ENCODE measurements at places on chromosomes 5 and 9.

DNA sequence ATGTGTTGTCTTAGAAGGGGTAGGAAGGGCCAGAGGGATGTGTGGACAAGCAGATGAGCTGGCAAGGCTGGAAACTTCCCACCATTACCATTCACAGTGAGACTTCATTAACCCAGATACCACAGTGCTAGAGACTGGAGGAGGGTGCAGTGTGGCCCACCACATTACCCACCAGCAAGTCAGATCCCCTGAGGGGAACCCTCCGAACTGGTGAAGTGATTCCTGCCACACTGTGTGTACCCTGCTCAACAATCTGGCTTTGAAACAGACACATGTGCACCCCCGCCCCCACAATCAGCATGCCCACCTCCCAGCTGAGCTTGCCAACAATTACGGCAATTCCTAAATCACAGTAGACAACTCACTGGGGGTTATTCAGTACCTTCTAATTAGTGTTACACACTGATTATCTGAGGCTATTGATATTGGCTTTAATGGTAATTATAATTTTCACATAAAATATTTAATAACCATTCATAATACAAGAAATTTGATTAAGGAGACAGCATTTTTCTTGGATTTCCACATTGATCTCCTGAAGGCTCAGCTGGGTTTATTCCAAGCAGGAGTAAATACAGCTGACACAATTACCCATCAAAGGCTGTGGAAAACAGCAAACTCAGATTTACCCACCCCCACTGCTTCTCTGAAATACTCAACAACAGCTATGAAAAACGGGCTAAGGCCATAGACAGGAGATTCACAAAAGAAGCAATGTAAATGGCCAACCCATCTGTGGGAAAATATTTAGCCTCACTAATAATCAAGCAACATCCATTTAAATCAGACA, 169.3 kb upstream of the FSTL4 start:
- DNase-seq = no peak

GRCh38 chr5:69364414-69364813, 4.9 kb downstream of the AK6 start:
- DNase-seq = no peak

DNA sequence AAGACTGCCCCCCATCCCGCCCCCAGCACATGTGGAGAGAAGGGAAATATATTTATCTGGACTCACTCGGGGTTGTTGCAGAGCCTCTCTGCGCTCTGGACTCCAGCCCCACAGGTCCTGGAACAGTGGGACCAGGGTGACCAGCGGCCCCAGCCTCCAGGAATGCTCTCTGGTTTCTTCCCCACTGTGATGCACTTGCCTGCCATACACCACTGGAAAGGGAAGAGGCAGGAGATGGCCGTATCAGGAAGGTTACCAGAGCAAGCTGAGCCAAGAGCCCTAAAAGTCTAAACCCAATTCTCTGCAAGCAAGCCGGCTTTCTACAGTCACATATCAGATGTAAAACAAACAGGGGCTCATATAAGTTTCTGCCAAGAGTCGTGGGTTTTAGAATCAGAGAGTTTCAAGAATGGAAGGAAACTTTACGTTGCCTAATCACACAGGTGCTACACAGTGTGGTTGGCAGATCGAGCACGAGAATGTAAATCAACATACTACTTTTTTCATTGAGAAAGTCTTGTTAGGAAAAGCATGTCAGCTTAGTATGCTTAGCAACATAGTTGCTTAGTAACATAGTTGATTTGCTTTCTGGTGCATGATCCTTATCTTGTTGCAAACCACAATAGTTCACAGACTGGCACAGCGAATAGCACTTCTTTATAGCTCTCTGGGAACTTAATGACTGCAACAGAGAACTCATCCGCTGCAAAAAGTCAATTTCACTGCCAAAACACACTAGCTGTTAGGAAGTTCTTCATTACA, 201.2 kb downstream of the TARS1 start:
- DNase-seq = no peak

DNA sequence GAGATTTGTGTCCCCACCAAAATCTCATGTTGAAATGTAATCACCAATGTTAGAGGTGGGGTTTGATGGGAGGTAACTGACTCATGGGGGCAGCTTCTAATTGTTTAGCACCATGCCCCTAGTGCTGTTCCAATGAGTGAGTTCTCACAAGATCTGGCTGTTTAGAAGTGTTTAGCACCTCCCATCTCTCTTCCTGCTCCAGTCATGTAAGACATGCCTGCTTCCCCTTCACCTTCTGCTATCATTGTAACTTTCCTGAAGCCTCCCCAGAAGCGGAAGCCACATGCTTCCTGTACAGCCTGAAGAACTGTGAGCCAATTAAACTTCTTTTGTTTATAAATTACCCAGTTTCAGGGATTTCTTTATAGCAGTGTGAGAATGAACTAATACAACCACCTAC, 170.5 kb downstream of the NDUFS4 start:
- no peak for DNase-seq

DNA sequence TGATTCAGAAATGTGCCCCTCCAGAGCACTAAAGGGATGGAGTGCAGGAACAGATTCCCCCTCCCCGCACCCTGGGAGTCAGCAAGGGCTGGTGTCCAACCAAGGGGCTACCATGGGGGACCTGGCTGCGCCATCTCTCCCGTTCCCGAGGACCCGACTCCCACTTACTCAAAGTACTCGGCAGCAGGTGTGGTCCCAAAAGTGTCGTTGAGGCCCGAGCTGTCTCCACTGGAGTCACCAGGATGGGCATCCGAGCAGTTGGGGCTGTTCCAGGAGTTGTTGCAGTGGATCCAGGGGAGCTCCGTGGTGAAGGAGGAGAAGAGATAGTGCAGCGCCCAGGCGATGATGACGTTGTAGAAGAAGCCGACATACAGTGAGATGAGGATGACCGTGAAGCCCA, 12.9 kb downstream of the SLC6A3 start:
- DNase-seq = no peak

DNA sequence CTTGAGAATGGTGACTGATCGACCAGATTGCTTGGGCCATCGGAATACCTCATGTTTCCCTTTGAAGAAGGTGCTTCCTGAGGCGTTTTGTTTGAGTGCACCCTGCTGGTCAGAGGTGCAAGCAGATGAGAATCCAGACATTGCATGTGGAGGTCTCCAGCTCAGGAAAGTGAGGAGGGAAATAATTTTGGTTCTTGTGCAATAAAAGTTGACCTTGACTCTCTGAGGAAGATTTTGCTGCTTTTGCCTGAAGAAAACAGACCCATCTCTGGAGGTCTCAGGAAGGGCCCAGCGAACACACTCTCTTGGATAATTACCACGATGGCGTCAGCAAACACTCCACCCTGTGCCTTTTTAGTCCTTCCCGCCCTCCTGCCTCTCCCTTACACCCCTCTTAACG, 69.7 kb downstream of the GRAMD2B start:
- DNase-seq = no peak

GRCh38 chr9:36039696-36040095, 3.0 kb downstream of the RECK start:
- no peak for DNase-seq

DNA sequence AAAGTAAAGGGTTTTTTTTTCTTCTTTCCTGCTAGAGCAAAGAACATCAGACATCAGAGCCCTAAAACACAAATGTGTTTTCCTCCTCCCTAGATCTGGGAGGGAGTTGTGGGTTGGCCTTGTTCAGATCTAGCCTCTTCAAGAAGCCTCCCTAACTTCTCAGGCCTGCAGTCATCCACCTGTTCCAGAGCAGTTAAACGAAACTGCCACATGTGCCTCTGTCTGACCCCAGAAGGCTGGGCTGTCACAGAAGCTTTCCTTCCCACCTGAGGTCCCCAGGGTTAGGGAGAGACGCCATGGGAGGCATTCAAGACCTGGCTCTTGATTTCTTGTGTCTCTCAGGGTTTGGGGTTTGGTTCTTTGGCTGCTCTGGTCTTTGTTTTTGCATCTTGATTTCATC, 87.0 kb downstream of the DAB2IP start:
- DNase-seq = no peak

- no peak for DNase-seq
These were observed 75.7 kb downstream of the AGTPBP1 start for GRCh38 chr9:85666086-85666485.

DNA sequence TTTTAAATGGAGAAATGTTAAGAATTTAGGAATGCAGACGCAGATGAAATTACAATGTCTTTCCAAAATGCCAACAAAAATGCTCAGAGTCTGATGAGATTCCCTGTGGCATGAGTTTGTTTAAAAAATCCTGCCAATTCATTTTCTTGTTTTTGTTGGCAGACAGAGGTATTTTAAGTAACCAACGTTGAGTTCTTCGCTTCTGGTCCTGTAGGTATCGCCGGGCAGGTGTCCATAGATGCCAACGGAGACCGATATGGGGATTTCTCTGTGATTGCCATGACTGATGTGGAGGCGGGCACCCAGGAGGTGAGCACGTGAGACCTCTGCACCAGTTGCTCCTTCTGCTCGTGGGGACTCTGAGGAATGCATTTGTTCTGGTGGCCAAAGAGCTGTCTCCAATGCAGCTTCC, 69.4 kb downstream of the NPR3 start:
- DNase-seq = no peak

DNA sequence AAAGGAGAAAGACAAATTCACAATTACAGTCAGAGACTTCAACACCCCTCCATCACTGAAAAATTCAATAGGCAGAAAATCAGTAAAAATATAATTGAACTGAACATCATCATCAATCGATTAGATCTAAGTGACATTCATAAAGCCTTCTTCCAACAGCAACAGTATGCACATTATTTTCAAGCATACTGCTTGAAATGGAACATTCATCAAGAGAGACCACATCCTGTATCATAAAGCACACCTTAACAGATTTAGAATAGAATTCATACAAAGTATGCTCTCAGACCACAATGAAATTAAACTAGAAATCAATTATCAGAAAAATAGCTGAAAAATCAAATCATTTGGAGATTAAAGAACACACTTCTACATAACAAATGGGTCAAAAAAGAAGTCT, 39.1 kb downstream of the ERMP1 start:
- DNase-seq = no peak

DNA sequence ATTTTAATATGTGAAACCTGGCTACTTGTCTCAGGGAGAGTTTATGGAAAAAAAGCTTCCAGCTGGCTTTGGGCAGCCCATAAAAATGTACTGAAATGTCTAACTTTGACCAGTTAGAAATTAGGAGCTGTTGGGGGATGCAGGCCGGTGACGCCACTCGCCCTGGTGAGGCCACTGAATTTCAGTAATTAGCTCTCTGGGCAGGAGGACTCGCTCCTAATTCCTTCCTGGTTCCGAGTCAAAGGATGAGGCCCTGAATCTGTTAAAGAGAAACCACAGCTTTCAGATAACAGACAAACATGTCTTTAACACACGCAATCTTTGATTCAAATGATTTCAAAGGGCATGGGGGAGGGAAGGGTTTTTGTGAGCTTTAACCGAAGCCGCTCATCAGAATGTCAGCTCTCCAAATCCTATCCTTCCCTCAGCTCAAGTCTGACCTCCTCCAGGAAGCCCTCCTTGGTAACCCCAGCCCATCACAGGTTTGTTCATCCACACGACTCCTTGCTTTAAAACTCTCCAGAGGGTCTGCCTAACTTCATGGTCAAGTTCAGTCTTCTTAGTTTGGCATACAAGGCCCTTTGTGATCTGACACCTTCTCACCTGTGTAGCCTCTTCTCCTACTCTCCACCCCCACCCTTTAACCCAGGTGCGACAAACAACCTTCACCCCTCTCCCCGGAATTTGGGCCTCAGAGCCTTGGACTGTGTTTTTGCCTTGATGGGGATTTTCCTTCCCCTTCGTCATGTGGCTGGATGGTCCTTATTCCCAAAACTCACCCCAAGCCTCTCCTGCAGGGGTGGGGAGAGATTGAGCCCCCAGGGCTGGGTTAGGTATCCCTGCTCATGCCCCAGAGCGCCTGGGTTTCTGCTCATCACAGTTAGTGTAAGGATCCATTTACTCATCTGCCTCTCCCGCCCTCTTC, 13.6 kb upstream of the PHF19 start:
- no peak for DNase-seq

DNA sequence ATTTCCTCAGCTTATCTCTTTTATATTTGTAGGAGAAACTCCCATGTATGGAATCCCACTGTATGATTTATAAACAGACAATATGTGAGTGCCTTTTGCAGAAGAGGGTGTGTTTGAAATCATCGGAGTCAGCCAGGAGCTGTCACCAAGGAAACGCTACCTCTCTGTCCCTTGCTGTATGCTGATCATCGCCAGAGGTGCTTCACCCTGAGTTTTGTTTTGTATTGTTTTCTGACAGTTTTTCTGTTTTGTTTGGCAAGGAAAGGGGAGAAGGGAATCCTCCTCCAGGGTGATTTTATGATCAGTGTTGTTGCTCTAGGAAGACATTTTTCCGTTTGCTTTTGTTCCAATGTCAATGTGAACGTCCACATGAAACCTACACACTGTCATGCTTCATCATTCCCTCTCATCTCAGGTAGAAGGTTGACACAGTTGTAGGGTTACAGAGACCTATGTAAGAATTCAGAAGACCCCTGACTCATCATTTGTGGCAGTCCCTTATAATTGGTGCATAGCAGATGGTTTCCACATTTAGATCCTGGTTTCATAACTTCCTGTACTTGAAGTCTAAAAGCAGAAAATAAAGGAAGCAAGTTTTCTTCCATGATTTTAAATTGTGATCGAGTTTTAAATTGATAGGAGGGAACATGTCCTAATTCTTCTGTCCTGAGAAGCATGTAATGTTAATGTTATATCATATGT, 18.0 kb upstream of the CTSL start:
- DNase-seq = no peak

- no peak for DNase-seq
These were observed 29.8 kb downstream of the UGCG start for GRCh38 chr9:111926421-111926875.

DNA sequence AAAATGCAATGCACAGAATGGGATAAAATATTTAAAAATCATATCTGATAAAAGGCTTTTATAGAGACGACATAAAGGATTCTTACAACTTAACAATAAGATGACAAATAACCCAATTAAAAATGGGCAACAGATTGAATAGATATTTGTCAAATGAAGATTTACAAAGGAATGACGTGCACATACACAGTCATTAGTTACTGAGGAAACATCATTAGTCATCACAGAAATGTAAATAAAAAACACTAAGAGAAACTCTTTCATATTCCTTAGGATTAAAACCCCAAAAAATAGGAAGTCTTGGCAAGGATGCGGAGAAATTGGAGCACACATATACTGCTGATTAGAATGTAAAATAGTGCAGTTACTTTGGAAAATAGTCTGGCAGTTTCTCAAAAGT, 1886.0 kb upstream of the CDH6 start:
- DNase-seq = no peak

- no peak for DNase-seq
These were observed 3.4 kb downstream of the SLC6A19 start for GRCh38 chr5:1204693-1205242.

GRCh38 chr9:89340332-89340731, 22.0 kb downstream of the SECISBP2 start:
- no peak for DNase-seq
